ENCODE measurements at places on chromosomes 7 and 10.

DNA sequence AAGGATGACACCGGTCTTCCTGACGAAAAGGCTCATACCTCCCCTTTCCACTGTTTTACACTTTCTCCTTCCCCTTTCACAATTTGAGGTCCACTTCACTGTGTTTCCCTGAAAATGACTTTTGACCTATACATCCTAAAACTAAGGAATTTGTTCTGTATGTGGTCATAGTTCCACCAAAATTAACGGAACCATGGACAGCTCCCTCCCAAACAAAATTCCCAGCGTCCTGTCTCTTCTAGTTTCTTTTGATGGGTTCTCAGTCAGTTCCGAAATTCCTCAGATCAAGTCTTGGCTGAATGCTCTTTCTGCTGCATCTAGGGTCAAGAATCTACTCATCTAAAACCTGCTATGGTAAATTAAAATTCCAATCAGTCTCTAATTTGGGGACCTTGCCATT is 1191.9 kb downstream of the CNTNAP2 start:
- DNase-seq: no peak

GRCh38 chr7:115662676-115663075 is 367.9 kb downstream of the TFEC start:
- DNase-seq: no peak

- no peak for DNase-seq
These were observed 137.9 kb upstream of the HDAC9 start for GRCh38 chr7:18357691-18358090.

DNA sequence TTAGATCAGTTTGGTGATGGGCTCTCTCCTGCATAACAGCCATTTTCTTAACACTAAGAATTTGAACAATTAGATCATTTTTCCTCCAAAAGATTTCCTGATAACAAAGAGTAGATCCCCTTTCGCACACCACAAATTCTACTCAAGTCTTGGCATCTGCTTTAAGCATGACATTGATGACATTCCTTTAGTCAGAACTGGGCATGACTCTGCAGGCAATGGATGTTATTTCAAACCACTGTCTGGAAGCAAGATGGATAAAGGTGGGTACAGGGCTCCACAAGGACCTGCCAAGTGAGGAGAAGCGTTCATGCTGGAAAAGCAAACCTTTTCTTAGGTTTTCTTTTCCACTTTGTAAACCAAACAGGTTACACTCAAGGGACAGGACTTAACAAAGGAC is 123.5 kb downstream of the GLCCI1 start:
- DNase-seq: no peak

DNA sequence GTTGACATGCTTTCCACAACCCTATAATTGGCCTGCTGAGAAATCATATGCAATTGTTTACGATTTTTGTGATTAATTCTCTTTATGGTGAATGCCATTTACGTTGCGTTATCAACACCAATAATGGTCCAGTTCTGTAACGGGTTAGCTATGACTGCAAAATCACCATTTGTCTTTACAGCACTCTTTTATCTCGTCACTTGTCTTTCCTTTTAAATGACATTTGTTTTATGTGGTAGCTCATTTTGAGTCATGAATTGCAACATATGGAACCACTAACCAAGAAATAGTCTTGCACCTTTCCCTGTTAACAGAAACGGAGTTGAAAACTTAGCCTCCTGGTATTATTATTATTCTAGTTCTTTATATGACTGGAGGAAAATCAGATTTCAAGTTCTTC is 3.1 kb upstream of the KIAA1217 start:
- DNase-seq: no peak

DNA sequence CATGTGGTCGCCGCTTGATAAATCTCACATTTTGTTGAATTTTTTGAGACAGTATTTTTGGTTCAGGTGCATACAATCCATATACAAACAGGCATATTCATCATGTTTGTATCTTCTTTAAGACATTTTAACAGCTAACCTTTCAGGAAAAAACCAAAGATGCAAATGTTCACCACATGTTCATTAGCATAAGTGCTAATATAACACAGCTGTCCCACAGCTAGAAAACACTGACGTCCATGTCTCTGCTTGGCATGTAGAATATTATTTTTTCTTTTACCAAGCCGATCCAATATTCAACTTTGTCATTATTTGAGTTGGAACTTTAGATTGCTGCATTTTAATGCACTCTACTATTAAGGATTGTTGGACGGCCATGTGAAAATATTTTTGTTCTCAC is 31.2 kb downstream of the BMPER start:
- DNase-seq: no peak

DNA sequence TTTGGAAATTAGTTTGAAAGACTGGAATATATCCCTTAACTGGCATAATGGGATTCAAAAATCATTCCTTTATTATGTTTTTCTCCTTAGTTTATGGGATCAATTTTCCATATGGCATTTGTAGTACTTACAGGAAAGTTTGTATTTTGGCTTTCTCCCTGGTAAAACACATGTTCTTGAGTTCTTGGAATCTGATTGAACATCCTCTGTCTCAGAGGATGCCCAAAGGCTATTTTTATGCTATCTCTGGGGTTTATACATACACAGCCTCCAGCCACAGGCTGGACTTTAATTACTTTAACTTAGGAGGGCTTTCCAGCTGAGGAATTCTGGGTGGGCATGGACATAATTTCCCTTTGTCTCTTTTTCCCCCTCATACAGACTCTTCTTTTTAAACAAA is 236.4 kb downstream of the HGF start:
- DNase-seq: no peak

DNA sequence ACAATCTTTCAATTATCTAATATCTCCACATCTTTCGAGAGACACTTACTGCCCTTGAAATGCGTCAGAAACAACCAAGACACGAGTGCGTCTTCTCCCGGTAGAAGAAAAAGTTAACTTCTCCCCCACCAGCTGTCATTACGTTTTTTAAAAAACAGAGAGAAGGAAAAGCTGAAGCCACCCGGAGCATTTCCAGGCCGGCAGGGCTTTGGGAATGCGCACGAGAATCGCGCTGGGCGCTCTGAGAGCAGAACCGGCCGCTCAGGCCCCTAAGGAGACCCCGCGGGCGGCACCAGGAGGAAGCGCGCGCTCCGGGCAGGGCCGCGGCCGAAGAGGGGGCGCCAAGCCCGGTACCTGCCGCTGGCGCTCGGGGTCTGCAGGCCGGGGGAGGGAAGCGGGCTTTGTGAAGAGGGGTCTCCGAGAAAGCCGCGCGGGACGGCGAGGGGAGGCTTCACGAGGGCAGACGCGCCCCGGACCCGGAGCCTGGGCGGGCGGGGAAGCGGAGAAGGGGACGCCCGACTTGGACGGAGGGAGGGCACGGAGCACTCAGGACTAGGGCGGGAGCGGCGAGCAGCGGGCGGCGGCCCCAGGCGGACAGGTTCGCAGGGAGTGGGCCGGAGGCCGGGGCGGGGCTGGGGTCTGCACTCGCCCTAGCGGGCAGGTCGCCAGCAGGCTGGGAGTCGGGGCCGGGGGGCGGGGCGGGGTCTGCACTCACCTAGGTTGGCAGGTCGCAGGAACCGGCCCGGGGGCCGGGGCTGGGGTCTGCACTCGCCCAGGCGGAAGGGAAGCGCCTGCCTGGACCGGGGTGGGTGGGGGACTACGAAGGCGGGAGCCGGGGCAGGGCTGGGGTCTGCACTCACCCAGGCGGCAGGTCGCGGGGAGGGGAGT is 932 bp downstream of the ESYT2 start:
- DNase-seq: no peak

Measured in activated CD8-positive, alpha-beta memory T cell treated with anti-CD3 and anti-CD28 coated beads for 1 hour (primary cell).